ENCODE measurements at places on chromosomes 1 and 21. TPM values are rescaled to one million over a fixed set of nuclear protein-coding genes. Genes with fewer than 3 reads are reported as not detected.

PDC gene
- polyA plus RNA-seq = not detected

OR2AK2 gene
- polyA plus RNA-seq = not detected

CYP4Z1 gene
- not detected for polyA plus RNA-seq

CORT gene
- polyA plus RNA-seq = 0.09 TPM

FALEC gene
- not detected for polyA plus RNA-seq

- no peak overlapping the region for H3K4me3 ChIP-seq
- H3K4me1 ChIP-seq = no peaks in the 10 kb centered on the region
- no peaks in the 10 kb centered on the region for H3K27me3 ChIP-seq
- H3K27ac ChIP-seq = no peak overlapping the region
- DNase-seq = no peak
- no peaks in the 10 kb centered on the region for H3K36me3 ChIP-seq
Measured at GRCh38 chr1:197062692-197063091, 4.4 kb downstream of the F13B start.

DNA sequence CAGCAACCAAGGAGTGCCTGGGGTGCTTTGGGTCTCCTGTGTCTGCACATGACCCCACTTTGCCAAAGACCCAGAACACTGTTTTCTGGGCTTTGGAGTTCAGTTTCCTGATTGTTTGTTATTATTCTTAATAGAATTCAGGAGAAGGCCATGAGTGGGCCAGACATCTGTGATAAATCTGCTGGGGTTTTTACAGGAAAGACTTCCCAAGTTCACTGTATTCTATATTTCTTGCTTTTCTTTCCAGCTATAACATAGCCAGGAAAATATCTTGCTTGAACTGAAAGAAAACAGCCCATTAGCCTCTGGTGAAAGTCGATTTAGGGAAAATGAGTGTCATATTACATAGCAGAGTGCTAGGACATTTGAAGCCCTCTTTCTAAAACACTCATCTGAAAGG, 345.1 kb upstream of the USP24 start:
- DNase-seq = no peak
- H3K4me3 ChIP-seq = no peak overlapping the region
- no peak overlapping the region for H3K27ac ChIP-seq

DNA sequence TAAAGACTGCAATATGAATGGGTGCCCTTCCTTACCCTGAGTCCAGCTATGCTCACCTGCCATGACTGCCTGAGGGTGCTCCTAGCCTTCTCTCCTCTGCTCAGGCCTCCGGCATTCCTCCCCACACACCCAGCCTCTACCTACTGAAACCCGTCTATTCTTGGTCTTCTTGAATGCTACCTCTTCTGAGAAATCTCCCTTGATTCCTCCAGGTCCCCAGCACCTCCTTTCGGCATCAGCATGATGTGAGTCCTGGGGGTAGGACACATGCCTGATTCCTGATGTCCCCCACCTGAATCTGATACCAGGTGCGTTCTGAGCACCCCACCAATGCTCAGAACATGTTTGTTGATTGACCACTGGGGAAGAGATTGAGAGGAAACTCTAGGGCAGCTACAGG, 8.6 kb downstream of the LDLRAD1 start:
- H3K27ac ChIP-seq = no peak overlapping the region
- H3K36me3 ChIP-seq = no peaks in the 10 kb centered on the region
- H3K4me3 ChIP-seq = no peak overlapping the region
- H3K27me3 ChIP-seq = no peaks in the 10 kb centered on the region
- peaks cover 3% of the 10 kb centered on the region for H3K4me1 ChIP-seq

DNA sequence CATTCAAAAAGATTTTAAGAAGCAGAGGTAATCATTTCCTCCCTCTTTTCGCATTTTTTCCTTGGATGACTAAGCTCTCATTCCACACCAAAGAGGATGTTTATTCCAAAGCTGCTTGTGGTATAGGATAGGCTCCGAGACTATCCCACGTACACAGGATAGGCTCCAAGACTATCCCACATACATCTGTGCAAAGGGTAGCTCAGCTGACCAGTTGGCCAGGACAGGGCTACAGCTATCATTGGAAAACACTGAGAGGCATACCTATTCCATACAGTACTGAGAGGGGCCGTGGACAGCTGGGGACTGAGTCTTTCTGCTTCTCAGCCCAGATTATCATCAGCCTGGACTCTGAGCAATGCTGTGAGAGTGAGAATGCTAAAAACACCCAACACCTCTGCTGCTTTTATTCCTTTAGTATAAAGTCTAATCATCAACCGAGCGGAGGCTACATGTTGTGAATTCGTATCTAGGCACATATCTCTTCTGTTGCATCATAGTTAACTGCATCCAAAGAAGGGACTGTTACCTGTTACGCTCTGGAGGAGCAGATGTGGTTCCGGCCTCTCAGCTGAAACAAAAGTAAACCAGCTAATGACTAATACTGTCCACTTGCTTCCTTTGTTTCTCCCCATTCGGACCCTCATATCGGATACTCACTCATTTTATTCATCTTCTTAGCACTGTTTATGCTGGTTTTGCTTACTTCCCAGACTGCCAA, 141.0 kb downstream of the TNFSF18 start:
- no peak overlapping the region for H3K4me3 ChIP-seq
- no peaks in the 10 kb centered on the region for H3K27me3 ChIP-seq
- DNase-seq = no peak

GRCh38 chr1:165697491-165697880, 876 bp downstream of the ALDH9A1 start:
- no peaks in the 10 kb centered on the region for H3K36me3 ChIP-seq
- peak overlapping the region; percentile 95 for H3K4me3 ChIP-seq

GRCh38 chr1:61152469-61153105, 70.2 kb downstream of the NFIA start:
- peaks cover 7% of the 10 kb centered on the region for H3K4me1 ChIP-seq
- H3K27ac ChIP-seq = no peak overlapping the region
- DNase-seq = no peak
- H3K36me3 ChIP-seq = no peaks in the 10 kb centered on the region

GRCh38 chr1:174940646-174941175, 59.0 kb upstream of the CACYBP start:
- DNase-seq = no peak
- H3K27ac ChIP-seq = no peak overlapping the region
- no peaks in the 10 kb centered on the region for H3K27me3 ChIP-seq
- H3K4me1 ChIP-seq = peaks cover 3% of the 10 kb centered on the region
- peaks cover 12% of the 10 kb centered on the region for H3K36me3 ChIP-seq

DNA sequence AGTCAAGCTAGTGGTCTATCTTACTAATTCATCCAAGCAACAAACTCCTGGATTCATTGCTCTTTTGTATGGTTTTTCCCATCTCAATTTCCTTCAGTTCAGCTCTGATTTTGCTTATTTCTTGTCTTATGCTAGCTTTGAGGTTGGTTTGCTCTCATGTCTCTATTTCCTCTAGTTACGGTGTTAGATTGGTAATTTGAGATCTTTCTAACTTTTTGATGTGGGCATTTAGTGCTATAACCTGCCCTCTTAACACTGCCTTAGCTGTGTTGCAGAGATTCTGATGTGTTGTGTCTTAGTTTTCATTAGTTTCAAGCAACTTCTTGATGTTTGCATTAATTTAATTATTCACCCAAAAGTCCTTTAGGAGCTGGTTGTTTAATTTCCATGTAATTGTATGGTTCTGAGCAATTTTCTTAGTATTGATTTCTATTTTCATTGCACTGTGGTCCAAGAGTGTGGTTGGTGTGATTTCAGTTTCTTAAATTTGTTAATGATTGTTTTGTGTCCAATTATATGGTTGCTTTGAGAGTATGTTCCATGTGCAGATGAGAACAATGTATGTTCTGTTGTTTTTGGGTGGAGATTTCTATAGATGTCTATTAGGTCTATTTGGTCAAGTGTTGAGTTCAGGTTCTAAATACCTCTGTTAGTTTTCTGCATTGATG, 154.6 kb downstream of the PLPPR5 start:
- H3K27ac ChIP-seq = no peak overlapping the region
- H3K27me3 ChIP-seq = peaks cover 2% of the 10 kb centered on the region
- no peak for DNase-seq

DNA sequence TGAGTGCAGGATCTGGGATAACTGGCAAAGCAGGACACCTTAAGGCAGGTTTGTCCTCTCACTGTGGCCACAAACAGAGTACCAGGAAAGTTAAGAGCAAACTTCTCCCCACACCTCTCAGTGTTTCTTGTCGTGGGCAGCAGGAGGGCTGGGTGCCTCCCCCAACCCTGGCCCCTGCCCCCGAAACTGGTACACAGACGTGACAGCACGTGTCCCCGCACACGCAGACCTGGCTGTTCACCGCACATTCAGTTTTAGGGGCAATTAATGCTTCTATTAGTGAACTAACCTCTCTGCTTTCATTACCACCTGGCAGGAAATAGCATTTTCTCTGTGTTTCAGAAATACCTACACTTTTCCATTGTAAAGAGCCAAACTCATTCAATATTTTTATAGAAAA, 32.9 kb upstream of the RIPK4 start:
- H3K36me3 ChIP-seq = peaks cover 8% of the 10 kb centered on the region
- no peak overlapping the region for H3K4me3 ChIP-seq
- H3K27ac ChIP-seq = no peak overlapping the region
- H3K4me1 ChIP-seq = peaks cover 2% of the 10 kb centered on the region

DNA sequence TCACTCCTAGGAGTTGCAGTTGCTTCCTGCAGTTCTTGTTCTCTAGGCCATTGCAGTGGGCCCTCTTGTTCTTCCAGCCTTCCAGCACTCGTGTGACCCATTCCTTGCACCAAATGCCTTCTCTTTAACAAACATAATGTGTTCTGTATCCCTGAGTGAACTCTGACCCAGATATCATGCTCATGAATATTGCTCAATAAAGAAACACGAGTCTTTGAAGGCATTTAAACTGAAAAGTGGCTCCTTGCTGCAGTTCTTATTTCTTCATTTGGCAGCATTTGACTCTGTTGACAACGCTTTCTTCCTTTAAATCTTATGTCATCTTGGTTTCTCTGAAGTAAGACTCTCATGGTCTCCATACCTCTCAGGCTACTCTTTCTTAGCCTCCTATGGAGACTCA, 100.7 kb upstream of the PDE4B start:
- DNase-seq = no peak
- H3K27me3 ChIP-seq = no peaks in the 10 kb centered on the region
- no peak overlapping the region for H3K4me3 ChIP-seq
- H3K27ac ChIP-seq = no peak overlapping the region
- H3K36me3 ChIP-seq = no peaks in the 10 kb centered on the region

DNA sequence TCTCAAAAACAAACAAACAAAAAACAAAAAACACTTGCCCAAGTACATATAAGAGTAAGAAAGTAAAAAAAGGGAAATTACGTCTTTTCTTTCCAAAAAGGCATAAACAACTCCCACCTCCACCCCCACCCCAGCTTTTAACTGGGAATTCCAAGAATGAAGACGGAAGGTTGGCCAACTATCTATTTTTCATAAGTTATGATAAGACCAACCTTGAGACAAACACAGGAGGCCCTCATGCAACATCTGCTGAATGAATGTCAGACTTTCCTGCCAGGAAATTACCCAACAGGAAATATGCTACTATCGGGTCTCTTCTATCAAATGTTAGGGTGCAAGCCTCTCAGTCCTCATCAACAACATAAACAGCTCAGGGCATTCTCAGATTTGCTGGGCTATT, 1.9 kb downstream of the BSDC1 start:
- H3K27me3 ChIP-seq = no peaks in the 10 kb centered on the region
- DNase-seq = no peak
- H3K36me3 ChIP-seq = peaks cover 5% of the 10 kb centered on the region

DNA sequence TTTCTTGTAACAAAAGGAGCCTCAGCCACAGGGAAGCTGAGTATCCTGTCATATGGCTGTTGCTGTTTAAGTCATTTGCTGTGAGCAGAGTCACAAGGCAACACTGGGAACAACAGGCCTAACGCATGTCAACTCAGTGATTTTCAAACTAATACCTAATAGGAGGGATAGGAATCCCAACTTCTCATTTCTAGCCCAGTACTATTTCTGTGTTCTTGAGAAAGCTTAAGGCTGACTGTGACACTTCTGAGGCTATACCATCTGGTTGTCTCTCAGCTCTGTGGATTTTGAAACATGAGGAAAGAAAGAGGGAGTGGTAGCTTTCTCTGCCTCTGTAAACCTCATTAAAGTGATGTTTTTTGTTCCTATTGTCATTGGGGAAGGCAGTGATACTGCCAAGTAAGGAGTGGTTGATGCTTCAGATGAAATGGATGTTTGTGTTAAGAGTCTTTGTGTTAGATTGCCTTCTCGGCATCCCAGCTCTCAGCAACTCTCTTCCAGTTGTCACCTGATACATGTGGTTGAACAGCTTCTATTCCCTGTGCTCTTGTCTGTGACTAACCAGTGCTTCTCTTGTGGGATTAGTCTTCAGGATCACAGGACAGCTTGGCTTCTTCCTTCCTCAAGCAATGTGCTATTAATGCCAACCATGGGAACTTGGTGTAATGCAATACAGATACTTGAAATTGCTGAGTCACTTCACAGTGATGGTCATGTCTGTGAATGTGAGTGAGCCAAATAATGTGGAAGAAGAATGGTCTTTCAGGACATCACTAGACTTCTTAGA, 166.8 kb upstream of the IVNS1ABP start:
- no peak overlapping the region for H3K27ac ChIP-seq
- no peaks in the 10 kb centered on the region for H3K4me1 ChIP-seq
- no peaks in the 10 kb centered on the region for H3K36me3 ChIP-seq
- DNase-seq = no peak
- no peak overlapping the region for H3K4me3 ChIP-seq

- no peak for DNase-seq
- peaks cover 5% of the 10 kb centered on the region for H3K4me1 ChIP-seq
- H3K27me3 ChIP-seq = no peaks in the 10 kb centered on the region
- no peak overlapping the region for H3K27ac ChIP-seq
- H3K36me3 ChIP-seq = no peaks in the 10 kb centered on the region
Measured at GRCh38 chr1:34165422-34165921, 442 bp upstream of the CSMD2 start.

DNA sequence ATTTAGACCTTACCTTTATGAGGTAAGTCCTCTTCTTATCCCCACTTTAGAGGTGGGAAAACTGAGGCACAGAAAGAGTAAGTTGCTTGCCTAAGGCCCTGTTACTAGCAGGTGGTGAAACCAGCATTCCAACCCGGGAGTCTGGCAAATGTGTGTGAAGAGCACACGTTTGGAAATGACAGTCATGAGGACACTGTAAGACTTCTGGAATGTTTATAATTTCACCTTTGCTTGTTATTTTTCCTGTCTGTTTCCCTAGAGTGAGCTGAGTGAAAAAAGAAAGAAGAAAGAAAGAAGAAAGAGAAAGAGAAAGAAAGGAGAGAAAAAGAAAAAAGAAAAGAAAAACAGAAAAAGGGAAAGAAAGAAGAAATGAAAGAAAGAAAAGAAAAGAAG, 21.2 kb upstream of the LGALS8 start:
- H3K4me1 ChIP-seq = no peaks in the 10 kb centered on the region
- no peak for DNase-seq
- H3K27ac ChIP-seq = no peak overlapping the region
- no peak overlapping the region for H3K4me3 ChIP-seq
- no peaks in the 10 kb centered on the region for H3K27me3 ChIP-seq

DNA sequence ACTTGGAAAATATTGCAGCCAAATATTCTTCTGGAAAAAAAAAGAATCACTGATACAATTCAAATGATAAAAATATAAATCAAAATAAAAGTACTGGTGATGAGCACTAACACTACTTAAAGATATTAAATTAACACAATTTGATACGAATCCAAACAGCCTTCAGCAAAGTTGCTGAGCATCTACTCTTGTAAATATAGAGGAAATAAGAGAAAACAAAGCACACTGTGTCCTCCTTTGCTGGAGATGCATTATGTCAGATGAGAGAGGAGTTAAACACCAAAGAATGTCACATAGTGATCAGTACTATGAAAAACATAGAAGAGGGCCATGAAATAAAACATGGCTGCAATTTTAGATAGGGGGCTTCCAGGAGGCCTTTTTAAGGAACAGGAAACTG, 177.4 kb upstream of the RNPC3 start:
- H3K36me3 ChIP-seq = no peaks in the 10 kb centered on the region
- H3K27me3 ChIP-seq = no peaks in the 10 kb centered on the region
- H3K27ac ChIP-seq = no peak overlapping the region
